ENCODE measurements at places on chromosomes 5 and 9.

GRCh38 chr9:71941060-71941568, 29.7 kb downstream of the C9orf85 start:
- no peak for DNase-seq

- DNase-seq: no peak
These were observed 991.2 kb upstream of the ACO1 start for GRCh38 chr9:31393240-31393639.

DNA sequence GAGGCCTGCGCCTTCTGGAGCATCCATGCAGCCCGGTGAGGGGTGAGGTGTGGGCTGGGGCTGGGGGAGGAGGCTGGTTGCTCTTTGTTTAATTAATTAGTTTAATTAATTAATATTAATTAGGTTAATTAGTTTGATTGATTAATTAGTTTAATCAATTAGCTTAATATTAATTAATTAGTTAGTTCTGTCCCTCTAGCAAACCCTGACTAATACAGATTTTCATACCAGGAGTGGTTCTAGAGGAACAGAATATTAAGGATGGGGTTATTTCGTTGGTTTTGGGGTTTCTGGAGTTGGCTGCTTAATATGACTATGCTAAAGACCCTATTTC, 14.1 kb upstream of the BARX1 start:
- DNase-seq: no peak

GRCh38 chr5:89120719-89121118, 237.7 kb upstream of the MEF2C start:
- no peak for DNase-seq

DNA sequence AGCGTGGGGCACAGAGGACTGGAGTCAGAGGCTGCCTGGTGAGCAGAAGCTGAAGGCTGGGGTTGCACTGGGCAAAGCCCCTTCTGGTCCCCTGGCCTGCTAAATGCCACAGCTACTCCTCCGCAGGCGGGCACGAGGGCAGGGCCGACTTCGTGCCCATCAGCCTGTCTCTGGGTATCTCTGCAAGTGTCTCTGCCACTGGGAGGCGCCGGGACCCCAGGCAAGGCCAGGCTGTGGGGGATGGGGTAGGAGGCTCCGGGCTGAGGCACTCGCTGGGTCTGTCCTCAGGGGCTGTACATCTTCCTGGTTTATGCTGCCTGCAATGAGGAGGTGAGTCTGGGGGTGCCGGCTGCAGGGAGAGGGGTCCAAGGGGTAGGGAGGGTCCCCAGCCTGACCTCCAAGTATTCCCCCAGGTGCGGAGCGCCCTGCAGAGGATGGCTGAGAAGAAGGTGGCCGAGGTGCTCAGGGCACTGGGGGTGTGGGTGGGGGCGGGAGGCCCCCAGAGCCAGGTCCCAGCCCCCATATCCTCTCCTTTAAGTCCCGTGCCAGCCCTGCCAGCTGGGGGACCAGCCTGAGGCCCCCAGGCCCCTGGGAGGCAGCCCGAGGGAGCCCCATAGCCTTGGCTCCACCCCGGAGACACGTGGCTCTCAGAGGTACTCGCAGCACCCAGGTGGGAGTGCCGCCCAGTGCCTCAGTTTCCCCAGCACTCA, 25.1 kb downstream of the ADGRD2 start:
- DNase-seq: no peak

DNA sequence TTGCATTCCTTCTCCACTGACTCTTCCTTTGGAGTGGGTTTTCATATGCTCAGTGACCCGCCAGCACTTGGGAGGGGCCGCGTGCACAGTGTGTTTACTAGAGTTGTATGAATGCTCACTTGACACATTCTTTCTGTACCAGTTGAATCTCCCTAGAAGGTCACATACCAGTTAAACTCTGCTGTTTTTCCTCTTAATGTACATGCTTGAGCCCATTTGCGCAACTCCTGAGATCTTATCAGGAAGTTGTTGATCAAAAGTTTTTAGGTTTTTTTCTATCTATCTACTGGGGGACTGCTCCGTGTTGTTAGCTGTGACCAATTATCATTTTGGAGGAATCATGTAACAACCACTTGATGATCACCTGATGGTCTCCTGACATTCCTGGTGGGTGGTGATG, 392.7 kb downstream of the CDH9 start:
- no peak for DNase-seq

DNA sequence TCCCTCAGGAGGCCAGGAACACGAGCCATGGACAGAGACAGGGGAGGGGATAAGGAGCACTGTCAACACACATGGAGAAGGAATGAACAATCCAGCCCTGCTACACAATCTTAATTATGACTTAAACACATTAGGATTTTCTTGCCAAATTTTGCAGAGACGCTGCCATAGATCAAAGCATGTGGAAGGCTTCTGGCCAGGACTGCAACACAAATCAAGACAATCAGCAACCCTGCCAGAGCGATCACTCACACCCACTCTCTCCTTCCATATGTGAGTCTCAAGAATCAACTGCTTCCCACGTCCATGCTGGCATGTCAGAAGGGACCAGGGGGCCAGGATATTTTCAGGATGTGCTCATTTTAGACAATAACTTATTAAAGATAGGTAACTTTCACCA, 85.6 kb downstream of the ROR2 start:
- DNase-seq: no peak

DNA sequence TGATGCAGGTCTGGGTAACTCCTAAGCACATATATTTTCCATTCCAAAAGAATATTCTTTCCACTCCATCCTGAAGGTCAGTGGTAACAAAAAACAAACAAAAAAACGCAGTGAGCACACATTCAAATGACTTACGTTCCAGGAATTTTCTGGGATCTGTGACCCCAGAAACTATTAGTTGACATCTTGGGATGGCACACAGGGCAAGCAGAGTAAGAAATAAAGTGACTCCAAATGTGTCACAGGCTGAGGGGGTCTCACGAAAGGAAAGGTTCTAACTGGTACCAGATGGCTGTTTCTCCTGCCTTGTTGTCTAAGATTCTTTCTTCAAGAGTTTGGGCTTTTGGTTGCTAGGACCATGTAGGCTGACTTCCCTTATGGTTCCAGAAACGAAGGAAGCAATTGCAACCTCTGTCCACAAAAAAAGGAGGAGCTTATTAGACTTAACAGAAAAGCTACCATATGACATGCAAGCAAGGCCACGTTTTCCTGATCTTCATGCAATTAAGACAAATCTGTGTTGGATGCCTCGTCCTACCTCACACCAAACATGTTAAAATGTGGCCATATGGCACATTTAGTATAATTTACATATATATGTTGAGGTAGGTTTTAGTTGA, 32.7 kb downstream of the PTGS1 start:
- DNase-seq: no peak

DNA sequence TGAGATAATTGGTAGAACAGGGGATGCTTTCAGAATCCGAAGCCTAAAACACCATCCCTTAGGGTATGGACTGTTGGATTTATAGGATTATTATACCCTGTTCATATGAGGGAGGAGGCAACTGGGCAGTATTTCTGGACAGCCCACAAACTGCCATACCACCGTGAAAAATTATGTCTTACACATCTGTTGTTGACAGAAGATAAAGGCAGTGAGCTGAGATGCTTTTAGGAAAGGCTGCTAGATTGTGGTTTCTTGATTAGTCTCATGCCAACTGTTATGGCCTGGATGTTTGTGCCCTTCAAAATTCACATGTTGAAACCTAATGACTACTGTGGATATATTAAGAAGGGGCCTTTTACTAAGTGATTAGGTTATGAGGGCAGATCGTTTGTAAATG, 83.7 kb upstream of the DHFR start:
- DNase-seq: no peak

DNA sequence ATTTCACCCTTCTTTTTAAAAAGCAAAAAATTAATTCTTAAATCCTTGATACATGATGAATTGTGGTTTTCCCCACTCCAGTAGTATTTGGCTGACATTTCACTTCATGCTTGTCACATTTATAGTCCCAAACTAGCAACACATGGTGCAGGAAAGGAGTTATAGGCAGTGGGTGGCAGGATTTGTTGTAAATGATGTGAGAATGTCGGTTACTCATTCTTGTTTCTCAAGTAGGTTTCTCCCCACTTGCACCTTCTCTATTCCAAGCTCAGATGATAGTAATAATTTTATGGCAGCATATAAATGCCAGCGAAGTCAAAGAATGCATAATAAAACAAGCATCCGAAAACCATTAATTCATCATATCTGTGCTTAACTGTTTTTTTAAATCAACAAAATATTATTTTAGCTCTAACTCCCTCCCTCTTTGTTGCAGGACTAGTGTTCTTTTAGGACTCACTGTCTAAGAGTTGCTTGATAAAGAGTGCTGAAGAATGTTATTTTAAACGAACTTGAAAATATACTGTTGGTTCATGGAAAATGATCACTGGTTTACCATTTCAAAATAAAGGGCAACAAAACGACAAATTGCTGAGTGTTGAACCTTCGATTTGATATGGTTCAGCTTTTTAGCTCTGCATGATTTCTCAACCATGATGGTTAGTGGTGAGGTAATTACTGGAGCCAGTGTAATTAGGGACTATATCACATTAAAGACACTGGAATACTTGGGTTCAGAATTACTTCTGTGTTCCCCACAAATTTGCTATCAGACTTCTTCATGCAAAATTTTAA, 88.1 kb upstream of the ADAMTSL1 start:
- DNase-seq: no peak

DNA sequence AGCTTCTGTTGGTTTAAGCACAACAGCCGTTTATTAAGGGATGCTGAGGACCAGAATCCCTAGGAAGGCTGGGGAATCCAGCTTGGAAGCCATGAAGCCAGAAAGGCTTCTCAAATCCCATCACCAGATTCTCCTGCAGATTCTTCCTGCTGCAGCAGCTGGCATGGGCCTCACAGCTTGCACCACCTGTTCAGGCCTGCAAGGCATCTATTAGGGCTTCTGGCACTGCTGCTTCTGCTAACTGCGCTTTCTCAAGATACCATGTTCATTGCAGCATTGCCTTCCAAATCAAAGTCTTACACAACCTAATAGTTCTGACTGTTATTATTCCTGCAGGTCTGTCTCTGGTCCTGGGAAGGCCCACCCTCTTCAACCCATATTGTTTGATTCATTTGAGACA, 51.2 kb upstream of the ZNF366 start:
- no peak for DNase-seq

DNA sequence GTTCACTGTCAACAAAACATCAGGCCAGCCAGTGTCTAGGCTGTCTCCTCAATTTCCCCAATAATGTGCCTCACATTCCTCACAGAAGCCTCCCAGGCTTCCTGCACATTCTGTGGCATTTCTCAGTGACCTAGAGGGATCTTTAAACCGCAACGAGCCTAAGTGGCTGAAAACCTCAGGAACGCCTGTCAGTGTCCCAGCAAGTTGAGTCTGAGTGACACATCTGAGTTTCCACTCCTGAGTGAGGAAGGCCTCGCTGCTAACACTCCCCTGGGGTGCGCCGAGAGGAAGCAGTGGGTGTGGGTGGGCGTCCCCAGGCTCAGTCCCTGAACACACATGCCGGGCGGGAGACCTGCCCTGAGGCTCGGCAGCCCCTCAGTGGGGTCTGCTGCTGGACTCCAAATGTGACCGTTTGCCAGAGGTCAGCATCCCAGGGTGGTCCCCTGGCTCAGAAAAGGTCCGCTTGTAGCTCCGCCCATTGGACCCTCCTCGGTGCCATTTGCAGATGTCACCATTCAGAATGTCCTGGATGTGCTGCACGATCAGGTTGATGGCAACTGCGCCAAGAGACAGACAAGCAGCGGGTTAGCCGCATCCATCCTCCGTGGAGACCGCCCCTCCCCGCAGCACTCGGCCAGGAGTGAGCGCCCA, 6.3 kb downstream of the UCK1 start:
- no peak for DNase-seq

- no peak for DNase-seq
These were observed 9.9 kb downstream of the LEAP2 start for GRCh38 chr5:132883261-132883834.

GRCh38 chr9:131177898-131178297, 52.5 kb downstream of the NUP214 start:
- DNase-seq: no peak

DNA sequence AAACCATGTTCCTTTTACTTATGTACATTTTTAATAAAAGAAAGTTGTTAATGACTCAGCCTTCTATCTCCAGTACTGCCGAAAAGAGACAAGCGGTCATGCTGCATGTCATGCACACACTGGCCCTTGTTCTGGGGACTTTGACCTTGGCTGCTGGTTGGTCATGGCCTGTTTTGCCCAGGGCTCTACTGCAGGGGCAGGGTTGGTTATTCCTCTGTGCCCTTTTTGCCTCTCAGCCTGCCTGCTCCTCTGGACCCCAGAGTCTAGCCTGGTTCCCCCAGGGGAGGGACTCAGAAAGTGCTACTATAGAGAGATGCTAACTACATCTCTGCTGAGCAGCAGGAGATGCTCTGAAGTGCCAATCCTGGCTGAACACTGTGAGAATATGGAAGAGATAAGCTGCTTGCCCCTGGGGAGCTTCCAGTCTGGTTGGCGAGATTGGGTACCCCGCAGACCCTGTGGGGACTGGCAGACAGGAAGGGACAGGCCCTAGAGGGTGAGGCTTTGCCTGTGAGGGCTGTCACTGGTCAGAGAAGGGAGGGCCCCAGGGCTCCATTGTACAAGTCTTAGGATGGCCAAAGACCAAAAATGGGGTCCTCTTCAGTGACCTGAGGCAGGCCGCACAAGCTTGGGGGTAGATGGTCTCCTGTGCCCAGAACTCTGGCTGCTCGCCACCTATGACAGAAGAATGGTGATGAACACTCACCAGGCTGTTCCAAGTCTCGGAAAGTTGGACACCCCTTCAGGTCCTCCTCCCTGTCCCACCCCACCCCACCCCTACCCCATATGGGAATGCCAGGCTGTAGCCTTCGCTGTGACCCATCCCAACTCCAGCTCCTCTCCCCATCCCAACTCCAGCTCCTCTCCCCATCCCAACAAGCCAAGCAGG, 14.3 kb downstream of the IRF1 start:
- DNase-seq: no peak

- peak; percentile 54 for DNase-seq
These were observed at the start of gene TBC1D13 for GRCh38 chr9:128786681-128787601. Gene TBC1D13, plus strand, starts transcription at chr9:128787253. Its CDS starts 101 bp downstream, at chr9:128787354.

GRCh38 chr9:89436963-89437625, 60.8 kb downstream of the SEMA4D start:
- DNase-seq: no peak

DNA sequence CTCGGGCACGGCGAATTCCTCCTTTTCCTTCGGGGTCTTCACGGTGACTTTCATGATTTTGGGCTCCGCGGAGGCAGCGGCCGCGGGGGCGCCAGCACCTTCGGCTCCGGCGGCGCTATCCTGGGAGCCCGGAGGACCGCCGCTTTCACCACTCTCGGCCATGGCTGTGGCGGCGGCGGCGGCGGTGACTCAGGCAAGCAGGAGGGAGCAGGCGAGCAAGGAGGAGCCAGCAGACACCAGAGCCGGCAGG, 315 bp downstream of the UBQLN1 start:
- DNase-seq: no peak

GRCh38 chr5:172007175-172008110, 1.0 kb upstream of the FBXW11 start:
- no peak for DNase-seq

DNA sequence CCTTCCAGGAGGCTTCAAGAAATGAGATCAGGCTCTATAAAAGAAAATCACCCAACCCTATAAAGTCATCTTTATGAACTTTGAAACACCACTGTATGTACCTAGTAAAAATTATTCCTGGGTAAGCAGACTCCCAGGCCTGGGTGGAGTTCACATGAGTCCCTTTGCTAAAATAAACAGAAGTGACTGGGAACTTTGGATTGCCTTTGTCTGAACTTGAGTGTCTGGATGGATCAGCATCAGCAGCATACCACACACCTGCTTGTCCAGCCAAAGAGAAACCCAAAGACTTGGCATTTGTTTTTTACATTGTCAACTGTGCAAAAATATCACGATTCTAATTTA, 79.6 kb upstream of the CDKN2B start:
- DNase-seq: no peak

GRCh38 chr5:43348207-43348606, 35.0 kb upstream of the HMGCS1 start:
- no peak for DNase-seq

GRCh38 chr9:22975951-22976350, 529.3 kb downstream of the DMRTA1 start:
- no peak for DNase-seq
